ENCODE measurements at places on chromosomes 7 and 10. TPM values are rescaled to one million over a fixed set of nuclear protein-coding genes. Genes with fewer than 3 reads are reported as not detected.

Gene RGS10
- total RNA-seq = 2.0 TPM

Gene OPN1SW
- total RNA-seq = not detected

Gene SPDYE8
- 0.22 TPM for total RNA-seq

Gene MKX
- total RNA-seq = 0.31 TPM

Gene ANKRD2
- not detected for total RNA-seq

Gene LYZL2
- total RNA-seq = not detected

DNA sequence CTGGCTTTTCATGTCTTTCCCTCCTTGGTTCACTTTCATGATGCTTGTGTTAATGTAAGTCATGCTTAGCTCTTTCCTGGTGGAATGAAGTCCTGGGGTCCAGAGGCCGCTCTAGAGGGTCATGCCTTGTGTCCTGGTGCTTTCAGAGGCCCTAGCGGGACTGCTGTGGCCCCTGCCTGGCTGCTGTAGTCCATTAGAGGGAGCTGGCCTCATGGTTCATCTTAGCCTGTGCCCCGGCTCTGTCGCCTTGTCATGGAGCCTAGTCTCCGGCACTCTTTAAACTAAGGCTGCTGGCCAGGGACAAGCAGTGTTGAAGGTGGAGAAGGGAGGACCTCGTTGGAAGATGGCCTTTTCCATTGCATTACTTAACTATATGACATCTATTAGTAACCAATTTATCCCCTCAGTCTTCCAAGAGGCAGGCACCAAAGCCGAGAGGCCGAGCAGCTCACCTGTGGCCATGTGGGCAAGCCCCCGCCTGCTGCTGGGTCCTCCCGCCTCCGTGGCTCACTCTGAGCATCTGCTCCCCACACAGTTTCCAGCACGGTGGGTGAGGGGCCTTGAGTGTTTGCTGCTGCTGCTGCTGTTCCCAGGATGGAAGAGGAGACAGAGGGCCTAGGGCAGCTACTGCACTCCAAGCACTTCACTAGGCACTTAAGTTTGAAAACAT lies 5.0 kb upstream of the NDUFB2 start:
- no peak for DNase-seq

DNA sequence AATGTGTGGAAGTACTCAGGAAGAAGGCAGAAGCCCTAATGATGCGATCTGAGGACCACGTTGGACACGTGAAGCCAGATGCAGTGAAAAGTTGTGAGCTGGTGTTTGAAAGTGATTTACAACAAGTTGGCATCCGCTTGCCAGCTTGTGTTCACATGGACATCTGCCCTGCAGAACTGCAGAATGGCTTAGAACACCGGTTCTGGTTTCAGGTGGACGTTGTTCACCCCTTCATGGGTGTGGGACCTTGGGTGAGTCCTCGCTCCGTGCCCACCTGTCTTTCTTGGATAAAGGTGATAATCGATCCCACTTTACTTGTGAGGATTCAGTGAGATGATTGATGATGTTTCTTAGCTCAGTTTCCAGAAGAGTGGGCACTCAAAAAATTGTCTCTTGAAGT lies 53.8 kb downstream of the CAMK1D start:
- DNase-seq = no peak

GRCh38 chr10:126350216-126350992 lies 37.9 kb downstream of the ADAM12 start:
- no peak for DNase-seq

DNA sequence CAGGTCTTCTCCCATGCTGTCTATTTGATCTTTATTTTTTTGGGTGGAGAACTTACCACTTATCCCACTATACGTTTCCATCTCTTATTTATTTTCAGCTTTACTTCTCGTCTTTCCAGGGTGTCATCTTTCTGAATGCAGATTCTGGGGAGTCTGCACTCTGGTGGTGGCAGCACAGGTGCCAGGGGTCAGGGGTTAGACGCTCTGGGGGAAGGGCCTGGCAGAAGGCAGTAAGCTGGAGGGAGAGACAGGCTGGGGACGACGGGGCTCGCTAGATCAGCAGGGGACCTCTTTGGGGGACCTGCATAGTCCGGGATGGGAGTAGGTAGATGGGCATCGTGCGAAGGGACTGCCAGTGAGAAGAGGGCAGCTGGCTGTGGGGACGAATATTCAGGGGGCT lies 22.3 kb downstream of the CHST12 start:
- no peak for DNase-seq

DNA sequence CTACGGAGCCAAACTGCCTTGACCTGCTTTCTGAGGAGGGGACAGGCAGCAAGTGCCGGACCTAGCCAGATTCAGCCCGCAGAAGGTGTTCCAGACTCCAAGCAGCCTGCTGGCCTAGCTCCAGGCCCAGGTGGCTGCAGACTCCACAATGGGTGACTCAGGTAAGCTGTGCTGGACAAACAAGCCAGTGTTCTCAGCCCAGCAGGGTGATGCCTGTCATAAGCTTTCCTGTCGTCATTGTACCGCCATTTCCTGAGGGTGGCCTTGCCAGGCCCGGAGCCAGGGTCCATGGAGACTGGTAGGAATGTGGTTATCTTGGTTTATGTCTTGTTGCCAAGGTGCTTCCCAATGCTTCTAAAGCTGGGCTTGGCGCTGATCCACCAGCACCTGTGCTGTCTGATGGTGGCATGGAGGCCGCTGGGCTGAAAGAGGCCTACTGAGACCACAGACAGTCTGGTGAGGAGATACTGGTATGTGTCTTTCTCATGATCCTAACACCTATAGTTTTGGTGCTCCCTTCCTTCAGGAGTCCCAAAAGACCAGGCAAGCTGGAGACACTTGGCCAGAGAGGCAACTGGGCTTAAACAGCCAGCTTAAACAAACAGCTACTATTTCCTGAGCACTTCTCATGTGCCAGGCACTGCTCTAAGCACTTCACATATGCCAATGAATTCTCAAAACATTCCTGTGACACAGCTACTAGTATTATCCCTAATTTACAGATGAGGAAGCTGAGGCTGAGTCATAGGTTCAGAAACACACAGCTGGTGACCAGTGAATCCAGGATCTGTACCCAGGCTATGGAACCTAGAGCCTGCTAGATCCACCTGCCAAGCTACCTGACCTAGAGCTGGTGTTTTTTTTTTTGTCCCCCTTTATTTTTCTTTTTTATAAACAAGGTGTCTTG lies 42.0 kb downstream of the ZC3HC1 start:
- DNase-seq = no peak

DNA sequence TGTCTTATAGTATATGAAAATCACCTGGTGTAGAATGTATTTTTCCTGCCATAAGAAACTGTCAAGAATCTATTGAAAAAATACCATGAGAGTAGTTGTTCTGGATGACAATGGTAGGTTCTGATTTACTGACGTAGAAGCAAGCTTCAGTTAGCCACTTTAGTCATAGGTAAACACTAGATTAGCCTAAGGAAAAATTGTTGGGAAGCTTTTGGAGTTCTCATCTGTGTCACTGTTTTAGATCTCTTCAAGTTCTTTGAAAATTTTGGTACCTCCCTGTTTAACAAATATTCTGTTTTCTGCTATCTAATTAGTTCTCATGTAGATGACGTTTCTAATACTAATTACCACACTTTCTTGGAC lies 131.8 kb downstream of the ADK start:
- no peak for DNase-seq
